Stimulated activated CD4-positive, alpha-beta T cell treated with anti-CD3 and anti-CD28 coated beads, Interleukin-12 subunit alpha, Interleukin-12 subunit beta, amount 100 ng/mL, for 24 hours (primary cell): ENCODE measurements at places on chromosomes 16 and 17.

DNA sequence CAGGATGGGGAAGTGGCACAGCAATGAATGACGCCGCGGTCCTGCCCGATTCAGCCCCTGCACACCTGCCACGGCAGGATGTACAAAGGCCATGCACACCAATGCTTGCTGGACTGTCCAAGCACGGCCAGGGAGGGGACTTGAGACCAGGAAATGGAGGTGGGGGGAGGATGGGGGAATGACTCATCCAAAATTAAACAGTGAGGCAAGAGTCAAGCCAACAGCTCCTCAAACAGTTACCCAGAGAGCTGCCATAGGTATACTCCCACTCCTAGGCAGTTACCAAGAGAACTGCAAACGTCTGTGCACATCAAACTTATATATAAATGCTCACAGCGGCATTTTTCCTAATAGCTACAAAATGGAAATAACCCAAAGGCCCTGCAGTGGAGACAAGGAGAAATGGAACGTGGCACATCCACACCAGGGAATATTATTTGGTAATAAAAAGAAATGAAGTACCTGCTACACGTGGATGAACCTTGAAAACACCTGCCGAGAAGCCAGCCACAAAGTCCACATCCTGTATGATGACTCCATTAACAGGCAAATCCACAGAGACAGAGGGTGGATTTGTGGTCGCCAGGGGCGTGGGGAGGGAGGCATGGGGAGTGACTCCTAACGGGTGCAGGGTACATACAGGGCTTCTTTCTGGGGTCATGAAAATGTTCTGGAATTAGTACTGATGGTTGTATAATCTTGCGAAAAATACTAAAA is 54.1 kb downstream of the VAC14 start:
- no peak for DNase-seq

DNA sequence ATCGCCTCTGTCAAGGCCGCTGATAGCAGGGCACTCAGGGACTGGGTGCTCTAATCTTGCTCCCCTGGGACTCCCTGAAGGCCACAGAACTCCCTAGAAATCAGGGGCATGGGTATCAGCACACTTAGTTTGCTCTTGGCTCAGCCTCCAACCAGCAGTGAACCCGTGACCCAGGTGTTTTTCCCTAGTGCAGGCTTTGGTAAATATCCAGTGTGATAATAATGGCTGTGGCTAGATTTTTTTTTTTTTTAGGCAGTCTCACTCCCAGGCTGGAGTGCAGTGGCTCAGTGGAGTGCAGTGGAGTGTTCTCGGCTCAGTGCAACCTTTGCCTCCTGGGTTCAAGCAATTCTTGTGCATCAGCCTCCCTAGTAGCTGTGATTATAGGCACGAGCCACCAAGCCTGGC is 10.3 kb downstream of the NUPR1 start:
- DNase-seq: no peak

DNA sequence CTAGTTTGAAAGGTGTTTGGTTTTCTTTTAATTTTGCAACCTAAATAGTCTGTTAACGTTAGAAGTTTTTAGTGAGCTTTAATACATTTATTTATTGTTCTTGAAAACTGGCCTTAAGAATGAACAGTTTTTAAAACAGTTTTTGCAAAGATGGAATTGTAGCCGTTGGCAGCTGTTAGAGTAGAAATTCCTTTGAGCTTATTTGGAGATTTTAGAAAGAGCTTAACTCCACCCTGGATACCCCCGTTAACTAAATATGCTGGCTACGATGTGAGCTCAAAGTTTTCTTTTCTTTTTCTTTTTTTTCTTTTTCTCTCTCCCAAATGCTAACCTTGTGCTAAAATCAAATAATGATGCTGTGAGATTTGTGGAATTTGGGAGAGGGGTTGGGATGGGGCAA is 75.2 kb downstream of the COX10 start:
- DNase-seq: no peak

DNA sequence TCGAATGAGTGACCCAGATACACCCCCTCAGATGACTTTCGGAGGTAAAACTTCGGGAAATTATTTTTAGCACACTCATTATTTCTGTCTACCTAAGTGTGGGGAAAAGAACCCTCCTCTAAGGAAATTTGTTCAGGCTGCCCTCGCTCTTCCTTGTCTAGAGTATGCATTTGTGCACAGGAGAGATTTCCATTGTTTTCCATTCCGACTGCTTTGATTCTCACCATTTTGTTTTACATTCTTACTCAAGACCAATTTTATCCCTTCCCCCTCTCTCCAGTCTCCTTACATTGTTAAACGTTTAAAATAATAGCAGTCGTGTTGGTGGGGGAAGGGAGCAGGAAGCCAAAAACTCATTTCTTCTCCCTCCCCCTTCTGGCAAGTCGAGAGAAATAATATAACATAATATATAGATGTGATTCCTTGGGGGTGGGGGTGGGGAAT is 1.5 kb upstream of the CHD3 start:
- no peak for DNase-seq

GRCh38 chr17:10875430-10875851 is 37.6 kb upstream of the PIRT start:
- no peak for DNase-seq
